Activated effector memory CD4-positive, alpha-beta T cell treated with anti-CD3 and anti-CD28 coated beads, Interleukin-2, amount 50 U/mL, for 16 hours (primary cell): ENCODE measurements at places on chromosomes 3 and 15.
A peak's percentile ranks its signal among the peaks of the same experiment; 100 is the strongest.

- DNase-seq = no peak
These were observed 107.8 kb downstream of the ANP32A start for GRCh38 chr15:68712886-68713285.

DNA sequence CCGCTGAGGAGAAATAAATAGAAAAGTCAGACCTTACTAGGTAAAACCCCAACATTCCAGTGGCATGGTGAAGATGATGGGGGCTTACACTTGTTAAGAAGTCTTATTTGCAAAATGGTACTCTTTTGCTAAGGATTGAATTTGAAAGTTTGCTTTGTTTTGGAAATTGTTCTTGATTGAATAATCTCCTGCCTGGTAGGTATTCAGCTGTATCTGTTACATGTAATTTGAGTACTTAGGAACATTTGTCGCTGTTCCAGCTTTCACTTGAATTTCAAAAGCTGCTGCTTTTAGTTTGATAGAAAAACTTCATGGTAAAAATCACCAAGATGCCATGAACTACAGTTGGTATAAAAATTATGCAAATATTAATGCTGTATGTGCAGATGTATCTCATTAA lies 44.6 kb downstream of the TFG start:
- no peak for DNase-seq

- DNase-seq = no peak
These were observed 121.9 kb upstream of the PHLDB2 start for GRCh38 chr3:111737047-111737705.

GRCh38 chr15:25170113-25170731 lies 215.4 kb downstream of the SNRPN start:
- peak; percentile 43 for DNase-seq

DNA sequence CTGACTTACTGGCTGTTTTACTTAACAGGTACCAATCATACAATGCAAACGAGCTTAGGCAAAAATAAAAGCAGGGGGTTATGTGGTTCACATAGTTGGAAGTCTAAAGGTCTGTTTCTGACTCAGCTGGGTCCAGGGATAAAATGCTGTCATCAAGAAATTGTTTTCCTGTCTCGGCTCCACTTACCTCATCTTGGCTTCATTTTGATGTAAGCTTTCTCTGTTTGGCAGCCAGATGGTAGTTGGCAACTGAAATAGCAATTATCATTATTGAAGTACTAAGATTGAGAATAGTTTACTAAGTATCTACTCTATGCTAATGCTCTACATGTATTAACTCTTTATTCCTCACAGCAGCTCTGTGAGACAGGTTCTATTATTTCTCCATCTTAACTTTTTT lies 36.8 kb upstream of the CNTN3 start:
- no peak for DNase-seq

GRCh38 chr3:89025185-89025584 lies 82.2 kb upstream of the EPHA3 start:
- no peak for DNase-seq

DNA sequence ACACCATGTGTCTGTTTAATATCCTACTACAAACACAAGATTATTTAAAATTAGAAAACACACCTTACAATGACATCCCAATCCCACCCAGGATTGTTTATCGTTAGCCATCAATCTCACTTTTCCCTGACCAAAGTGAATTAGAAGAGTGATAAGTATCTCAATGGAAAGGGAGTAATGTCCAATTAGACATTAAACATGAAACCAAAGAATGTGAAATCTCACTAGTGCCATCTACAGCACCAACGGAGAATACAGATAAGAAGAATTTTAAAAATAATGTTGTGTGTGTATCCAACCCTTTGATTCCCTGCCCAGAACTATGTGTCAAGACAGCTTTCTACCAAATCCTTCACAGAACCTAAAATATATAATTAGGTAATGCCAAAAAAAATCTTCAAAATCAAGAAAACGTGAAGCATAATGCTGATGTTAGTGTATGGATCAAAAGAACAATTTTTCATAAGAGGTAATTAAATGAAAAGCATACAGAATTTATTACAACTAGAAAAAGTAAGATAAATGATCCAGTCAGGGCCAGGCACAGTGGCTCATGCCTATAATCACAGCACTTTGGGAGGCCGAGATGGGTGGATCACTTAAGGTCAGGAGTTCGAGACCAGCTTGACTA lies 64.2 kb downstream of the SCAPER start:
- no peak for DNase-seq

- DNase-seq = no peak
These were observed 289.7 kb upstream of the TPM1 start for GRCh38 chr15:62752657-62753517.

- no peak for DNase-seq
These were observed 279.6 kb upstream of the CTDSPL start for GRCh38 chr3:37582086-37582485.

DNA sequence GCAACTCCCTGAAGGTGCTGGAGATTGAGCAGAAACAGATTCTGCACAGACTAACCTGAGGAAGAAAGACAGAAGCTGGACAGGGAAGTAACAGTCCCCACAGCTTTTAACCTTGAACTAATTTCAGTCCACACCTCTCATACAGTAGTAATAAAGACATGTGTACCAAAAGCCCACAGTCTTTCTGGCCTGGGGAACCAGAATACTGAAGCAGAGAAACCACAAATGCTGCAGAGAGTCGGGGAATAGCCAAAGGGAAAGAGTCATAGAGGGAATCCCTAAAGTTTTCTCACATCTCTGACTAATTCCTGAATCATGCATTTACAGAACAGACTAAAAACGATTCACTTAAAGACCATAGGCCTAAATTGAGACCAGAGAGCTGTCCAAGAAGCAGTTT lies 503.4 kb upstream of the NECTIN3 start:
- no peak for DNase-seq

DNA sequence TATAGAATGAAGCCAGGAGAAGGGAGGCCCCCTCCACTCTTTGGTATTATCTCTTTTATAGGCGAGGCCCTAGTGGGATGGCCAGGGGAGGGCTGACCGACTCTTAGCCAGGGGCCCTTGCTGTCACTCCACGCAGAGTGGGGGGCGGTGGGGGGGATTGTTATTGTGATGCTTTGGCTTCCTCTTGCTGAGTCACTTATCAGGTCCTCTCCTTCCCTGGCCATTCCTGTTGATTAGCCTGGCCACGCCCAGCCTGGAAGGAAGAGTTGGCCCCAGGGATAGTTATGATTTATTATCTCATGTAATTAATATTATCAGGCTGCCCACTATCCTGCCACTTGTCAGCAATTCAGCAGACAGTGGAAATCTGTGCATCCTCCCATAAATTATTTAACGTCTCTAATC lies 25.5 kb upstream of the SKOR1 start:
- no peak for DNase-seq
